CD4-positive, alpha-beta T cell treated with Interleukin-21 for 1 hour (primary cell): ENCODE measurements at places on chromosomes 16 and 17.

DNA sequence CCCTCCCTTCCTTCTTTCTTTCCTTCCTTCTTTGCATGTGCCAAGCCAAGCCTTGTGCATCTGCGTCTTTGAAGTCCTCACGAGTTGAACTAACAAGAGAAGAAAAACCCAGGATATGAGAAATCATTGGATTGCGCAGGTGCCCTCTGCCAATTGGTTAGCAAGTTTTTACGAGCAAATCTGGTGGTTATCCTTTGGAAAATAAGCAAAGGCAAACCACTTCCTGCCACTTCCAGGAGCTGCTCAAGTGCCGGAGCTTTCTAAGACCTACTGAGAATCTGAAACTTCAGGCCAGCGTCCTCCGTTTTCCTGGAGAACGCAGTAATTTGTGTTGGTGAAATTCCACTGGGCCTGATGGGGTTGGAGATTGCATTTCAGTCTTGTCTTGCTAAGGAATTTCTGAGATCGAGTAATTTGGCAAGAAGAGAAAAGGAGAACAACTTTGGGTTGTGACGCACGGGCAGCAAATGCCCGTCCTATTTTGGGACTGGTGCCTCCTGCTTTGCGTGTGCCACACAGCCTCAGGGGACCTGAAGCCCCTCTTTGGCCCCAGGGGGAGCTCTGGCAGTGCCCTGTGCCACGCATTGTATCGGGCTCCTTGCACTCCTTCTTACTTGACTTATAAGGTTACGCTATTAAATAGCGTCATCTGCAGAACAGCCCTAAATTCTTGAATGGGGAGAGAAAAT lies 56.4 kb downstream of the CMIP start:
- no peak for DNase-seq

DNA sequence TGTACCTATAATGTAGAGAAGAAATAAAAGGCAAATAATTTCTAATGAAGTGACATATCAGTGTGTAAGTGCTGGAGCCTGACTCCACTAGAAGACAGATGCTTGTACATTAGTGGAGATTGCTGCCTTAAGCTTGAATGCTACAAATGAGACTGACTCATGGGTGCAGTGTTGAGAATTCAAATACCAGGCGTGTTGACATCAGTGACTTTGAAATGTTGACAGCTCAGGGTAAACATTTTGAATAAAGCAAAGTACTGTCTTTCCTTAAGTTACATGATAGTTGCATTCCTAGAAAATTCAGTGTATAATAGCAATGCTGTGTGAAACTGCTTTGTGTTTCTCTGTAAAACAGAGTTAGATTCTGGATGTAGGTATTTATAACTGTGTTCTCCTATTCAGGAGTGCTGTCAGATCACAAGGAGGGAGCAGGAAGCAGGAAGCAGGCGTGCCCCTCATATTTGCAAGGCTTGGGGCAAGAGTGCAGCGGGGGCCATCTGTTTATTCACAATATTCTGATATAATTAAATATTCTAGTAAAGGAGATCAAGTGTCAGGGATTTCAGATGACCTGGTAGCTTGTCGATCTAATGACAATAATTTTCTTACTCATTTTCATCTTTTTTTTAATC lies 119.0 kb downstream of the SPECC1 start:
- DNase-seq = no peak

DNA sequence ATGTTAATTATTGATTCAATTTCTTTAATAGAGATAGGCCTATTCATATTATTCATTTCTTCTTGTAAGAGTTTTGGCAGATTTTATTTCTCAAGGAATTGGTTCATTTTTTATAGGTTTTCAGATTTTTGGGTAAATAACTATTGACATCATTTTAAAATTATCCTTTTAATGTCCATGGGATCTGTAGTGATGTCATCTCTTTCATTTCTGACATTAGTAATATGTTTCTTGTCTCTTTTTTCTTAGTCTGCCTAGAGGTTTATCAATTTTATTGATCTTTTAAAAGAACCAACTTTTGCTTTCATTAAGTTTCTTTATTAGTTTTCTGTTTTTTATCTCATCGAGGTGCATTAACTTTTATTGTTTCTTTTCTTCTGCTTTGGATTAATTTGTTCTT lies 162.6 kb downstream of the FTO start:
- no peak for DNase-seq

DNA sequence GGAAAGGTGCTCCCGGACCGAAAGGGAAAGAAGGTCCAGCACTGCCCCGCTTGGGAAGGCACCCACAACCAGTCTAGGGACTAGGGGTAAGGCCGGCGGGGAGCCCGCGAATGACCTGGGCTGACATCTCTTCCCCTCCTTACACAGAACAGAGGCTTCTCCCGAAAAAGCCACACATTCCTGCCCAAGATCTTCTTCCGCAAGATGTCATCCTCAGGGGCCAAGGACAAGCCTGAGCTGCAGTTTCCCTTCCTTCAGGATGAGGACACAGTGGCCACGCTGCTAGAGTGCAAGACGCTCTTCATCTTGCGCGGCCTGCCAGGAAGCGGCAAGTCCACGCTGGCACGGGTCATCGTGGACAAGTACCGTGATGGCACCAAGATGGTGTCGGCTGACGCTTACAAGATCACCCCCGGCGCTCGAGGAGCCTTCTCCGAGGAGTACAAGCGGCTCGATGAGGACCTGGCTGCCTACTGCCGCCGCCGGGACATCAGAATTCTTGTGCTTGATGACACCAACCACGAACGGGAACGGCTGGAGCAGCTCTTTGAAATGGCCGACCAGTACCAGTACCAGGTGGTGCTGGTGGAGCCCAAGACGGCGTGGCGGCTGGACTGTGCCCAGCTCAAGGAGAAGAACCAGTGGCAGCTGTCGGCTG lies 1.5 kb downstream of the CNP start:
- no peak for DNase-seq

DNA sequence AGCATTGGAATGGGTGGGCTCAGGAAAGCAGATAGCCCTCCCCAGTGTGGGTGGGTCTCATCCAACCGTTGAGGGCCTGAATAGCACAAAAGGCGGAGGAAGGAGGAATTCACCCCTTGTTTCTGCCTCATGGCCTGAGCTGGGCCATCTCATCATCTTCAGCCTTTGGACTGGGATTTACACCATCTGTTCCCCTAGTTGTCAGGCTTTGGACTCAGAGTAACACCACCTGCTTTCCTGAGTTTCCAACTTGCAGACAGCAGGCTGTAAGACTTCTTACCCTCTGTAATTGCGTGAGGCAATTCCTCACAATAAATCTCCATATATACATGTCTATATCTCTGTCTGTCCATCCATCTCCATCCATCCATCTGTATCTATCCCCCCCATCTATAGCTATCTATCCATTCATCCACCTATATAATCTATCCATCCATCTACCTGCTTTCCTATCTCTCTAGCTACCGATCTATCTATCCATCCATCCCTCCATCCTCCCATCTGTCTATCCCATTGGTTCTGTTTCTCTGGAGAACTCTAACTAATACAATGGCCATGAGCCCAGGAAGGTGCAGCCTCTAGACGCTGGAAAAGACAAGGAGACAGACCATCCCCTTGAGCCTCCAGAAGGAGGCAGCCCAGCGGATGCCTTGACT lies 21.3 kb downstream of the DNAH17 start:
- no peak for DNase-seq
